NCI-H2081 treated with DMSO at 0.1 percent for 48 hours (cell line): ENCODE measurements at places on chromosomes 3 and 15.

DNA sequence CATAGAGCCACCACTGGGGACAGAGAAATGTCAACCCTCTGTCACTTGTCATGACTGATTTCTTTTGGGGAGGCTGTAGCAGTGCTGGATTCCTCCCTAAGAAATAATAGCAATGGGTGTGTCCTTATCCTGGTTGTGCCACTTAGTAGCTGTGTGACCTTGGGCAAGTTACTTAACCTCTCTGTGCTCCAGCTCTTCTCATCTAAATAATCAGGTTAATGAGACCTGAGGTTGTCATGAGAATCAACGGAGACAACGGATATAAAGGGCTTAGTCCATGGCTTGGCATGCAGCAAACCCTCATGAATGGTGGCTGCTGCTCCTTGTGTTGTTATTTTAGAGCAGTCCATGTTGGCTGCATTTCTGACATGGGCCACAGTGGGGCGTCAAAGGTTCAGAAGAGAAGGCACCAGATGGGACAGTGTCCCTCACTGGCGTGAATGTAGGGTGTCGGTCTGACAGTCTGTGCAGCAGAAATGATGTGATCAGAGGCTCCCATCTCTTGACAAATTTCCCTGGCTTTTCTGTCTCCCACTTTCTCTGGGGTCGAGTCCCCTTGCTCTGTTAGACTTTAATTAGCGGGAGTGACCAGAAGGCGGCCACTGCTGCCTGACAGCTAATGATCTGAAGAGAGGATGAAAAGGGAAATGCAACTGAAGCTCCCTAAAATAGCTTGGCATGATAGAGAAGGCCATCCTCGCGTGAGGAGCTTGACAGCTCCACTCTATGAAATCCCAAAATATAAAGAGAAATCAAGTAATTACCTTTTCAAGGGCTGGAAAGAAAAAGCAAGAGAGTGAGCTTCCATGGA, 209.4 kb downstream of the CADPS start:
- DNase-seq, result no peak

DNA sequence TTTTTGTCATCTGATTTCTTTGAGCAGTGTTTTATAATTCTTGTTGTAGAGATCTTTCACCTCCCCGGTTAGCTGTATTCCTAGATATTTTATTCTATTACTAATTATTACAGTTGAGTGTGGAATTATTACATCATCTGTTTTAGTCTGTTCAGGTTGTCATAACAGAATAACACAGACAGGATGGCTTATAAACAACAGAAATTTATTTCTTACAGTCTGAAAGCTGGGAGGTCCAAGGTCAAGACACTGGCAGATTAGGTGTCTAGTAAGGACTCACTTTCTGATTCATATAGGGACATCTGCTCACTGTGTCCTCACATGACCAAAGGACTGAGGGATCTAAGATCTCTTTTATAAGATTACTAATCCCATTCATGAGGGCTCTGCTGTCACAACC, 121.3 kb upstream of the THBS1 start:
- no peak for DNase-seq

DNA sequence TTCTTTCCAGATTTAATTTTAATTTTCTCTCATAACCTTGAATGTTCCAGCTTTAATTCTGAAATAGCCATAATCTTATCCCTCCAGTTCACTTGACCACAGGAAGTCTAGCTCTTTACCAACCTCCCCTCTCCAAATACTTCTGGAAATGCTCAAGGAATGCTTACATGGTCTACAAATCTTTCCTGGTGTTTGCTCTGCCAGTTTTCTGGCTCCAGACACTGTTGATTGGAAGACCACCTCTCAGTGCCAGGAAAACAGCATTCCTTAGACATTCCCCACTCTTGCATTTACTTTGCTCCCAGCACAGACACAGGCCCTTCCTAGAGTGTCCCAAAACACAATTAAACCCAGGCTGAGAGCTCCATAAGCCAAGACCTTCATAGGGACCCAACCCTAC, 98.6 kb downstream of the MESD start:
- DNase-seq, result no peak

GRCh38 chr3:48507256-48508061, 3.5 kb upstream of the SHISA5 start:
- no peak for DNase-seq

- DNase-seq, result no peak
Observed at GRCh38 chr3:45597171-45597570, 2.6 kb downstream of the LIMD1 start.

- DNase-seq, result no peak
Observed at GRCh38 chr3:105688821-105689220, 180.0 kb downstream of the CBLB start.

DNA sequence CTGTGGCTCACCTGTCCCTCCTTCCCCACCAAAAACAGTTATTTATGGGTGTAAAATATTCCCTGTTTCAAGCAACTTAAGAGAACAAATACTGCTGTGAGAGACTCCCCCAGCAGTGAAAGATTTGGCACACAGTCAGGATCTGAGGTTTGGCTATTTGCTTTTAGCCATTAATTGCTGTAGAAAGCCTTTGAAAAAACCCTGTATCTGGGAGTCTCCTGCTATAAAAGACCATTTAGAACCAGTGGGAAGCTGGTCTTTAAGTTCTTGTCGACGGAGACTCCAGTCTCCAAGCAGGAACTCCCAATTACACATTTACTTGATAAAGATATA, 55.1 kb upstream of the PCSK6 start:
- DNase-seq, result no peak

DNA sequence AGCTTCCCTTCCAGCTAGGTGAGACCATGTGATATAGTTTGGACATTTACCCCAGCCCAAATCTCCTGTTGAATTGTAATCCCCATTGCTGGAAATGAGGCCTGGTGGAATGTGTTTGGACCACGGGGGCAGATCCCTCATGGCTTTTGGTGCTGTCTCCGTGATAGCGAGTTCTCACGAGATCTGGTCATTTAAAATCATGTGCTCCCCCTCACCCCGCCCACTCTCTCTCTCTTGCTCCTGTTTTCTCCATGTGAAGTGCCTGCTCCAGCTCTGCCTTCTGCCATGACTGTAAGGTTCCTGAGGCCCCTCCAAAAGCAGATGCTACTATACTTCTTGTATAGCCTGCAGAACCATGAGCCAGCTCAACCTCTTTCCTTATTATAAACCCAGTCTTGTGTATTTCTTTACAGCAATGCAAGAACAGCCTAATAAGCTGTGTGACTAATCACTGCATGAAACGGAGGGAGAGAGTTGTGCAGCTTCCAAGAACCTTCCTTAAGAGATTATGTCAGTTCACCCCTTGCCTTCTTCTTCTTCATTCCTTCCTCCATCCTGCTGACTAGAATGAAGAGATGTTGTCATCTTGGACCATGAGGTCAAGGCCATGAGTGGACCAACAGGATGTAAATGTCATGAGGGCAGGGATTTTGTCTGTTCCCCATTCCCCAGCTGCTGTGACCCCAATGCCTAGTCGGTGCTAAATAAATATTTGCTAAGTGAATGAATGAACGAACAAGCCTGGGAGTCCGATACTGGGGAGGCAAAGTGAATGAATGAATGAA, 91.0 kb downstream of the CPN2 start:
- DNase-seq, result no peak

GRCh38 chr15:56831467-56832005, 86.9 kb upstream of the TCF12 start:
- DNase-seq, result no peak

- no peak for DNase-seq
Observed at GRCh38 chr3:129575997-129576384, 30.5 kb downstream of the PLXND1 start.

GRCh38 chr3:76436894-76437293, 603.0 kb upstream of the ROBO2 start:
- DNase-seq, result no peak

DNA sequence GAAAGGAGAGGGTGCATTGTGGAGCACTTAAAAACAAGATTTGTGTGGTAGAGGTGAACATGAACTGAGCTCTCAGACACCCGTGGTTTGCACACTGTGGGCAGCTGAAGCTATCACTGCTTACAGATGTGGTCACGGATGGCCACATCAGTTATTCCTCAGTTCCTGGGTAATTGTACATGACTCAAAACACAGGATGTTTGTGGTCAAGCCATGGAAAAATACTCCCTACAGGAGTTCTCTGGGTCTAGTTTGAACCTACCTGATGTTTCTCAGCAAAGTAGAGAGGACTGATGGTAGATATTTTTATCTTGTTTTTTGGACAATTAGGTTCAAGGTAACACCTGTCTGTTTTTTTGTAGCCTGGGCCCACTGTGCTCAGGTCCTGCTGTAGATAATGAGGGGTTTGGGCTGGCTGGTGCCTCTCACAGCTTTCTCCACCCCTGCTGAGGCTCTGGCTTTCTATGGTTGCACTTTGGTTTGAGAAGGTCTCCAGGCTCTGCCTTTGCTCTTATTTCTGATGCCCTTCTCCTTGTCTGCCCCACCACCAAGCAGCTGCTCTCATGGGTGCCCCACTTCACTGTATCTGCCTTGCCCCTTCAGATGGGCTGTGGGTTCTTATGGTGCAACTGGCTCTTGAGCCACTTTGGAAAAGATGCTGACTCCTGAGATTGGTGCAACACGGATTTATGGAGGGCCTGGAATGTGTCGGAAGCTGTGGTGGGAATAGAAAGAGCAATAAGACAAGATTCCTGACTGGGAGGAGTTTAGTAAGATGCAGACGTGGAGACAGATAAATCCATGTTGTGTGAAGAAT, 40.1 kb downstream of the CDCP1 start:
- DNase-seq, result no peak

DNA sequence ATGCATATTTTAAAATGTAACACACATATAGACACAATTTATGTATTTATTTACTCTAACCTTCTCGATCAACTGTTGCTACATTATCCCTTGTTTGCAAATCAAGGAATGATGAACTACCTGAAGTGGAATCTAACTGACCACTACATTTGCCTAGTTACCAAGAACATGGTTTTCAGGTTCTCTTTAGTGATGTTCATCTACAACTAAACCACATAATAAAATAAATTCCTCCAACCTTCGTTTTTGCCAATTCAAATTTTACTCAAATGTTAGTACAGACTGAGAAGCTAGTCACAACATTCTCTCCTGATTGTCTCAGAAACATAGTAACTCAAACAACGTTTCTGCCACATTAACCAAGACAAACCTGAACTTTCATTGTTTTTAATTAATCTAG, 521.9 kb downstream of the FOXP1 start:
- no peak for DNase-seq

DNA sequence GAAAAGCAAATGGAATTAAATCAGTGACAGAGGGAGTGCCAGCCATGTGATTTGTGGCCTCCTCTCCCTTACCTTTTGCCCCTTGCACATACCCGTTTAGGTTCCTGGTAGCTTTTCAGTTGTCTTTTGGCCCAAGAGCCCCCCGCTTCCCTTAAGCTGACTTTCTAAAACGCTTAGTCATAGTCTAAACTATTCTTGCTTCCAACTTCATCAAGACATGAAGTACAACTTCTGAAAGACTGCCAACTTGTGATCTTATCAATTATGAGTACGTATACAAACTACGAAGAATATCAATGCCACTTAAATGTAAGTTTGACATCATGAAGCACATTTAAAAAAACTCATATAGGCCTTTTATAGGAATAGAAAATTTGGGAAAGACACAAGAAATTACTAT, 61.9 kb downstream of the EIF3J start:
- DNase-seq, result no peak

GRCh38 chr15:52104532-52105004, 8.0 kb downstream of the BCL2L10 start:
- no peak for DNase-seq

DNA sequence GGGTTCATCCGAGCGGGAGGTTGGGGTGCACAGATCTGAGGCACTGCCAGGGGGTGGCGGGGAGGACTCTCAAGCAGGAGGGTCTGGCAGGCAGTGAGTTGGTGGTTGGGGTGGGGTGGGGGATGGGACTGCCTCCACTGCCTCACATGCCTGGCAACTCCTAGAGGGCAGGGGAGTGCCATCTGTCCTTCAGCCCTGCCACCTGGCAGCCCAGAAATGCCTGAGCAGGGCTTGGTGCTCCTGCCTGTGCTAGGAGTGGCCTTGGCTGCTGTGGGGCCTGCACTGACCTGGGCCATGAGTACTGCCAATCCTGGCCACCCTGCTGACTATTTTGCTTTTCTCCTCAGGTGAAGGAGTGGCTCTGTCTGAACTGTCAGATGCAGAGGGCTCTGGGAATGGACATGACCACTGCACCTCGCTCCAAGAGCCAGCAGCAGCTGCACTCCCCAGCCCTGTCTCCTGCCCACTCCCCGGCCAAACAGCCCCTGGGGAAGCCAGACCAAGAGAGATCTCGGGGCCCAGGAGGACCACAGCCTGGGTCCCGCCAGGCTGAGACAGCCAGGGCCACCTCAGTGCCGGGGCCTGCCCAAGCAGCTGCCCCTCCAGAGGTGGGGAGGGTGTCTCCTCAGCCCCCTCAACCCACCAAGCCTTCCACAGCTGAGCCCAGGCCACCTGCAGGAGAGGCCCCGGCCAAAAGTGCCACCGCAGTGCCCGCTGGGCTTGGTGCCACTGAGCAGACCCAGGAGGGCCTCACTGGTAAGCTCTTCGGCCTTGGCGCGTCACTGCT, 32.0 kb upstream of the APEH start:
- no peak for DNase-seq

GRCh38 chr3:195717416-195717815, 3.4 kb upstream of the MUC20 start:
- no peak for DNase-seq

GRCh38 chr3:15223685-15224572, 17.9 kb downstream of the CAPN7 start:
- DNase-seq, result no peak

DNA sequence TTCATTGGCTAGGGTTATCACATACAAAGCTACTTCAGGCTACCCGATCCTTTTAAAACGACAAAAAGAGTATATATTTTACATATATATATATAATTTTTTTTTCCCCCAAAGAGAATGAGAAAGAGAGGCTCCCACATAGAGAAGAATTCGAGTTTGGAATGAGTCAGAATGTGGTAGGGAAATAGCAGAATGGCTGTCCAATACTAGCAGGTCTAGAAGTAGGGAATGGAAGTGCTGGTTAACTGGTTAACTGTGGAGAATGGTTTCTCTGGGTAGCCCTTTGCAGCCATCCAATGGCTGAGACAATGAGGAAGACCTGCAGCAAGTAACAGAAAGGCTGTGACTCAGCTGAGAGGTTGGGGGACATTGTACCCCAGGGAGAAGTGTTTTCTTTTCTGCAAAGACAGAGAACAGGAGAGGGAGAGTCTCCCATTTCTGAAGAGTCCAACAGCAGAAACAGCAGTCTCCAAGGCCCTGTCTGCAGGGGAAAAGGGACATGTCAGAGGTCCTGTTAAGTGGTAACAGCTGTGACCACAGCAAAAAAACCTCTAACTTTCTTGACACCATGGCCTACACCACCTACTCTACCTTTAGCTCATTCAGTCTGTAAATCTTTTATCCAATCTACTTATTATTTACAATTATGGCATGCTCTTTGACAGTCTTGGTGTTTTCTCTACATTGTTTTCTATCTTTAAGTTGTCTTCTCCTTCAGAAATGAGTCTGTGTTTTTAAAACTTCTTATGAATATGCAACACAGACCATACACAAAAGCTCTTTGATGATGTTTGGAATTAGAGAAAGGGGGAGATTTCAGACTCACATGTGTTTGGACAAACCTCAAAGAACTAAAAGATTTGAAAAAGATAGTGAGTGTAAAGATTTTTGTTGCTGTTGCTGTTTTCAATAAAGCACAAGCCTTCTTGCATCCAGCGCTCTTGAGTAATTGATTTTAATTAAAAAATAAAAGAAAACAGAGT, 116.1 kb upstream of the SLC7A14 start:
- DNase-seq, result no peak
